ENCODE measurements at places on chromosomes 16 and 17.

- DNase-seq, result no peak
Observed at GRCh38 chr17:63150994-63151464, 185.0 kb downstream of the TANC2 start.

- DNase-seq, result no peak
Observed at GRCh38 chr16:77496934-77497333, 62.1 kb upstream of the ADAMTS18 start.

DNA sequence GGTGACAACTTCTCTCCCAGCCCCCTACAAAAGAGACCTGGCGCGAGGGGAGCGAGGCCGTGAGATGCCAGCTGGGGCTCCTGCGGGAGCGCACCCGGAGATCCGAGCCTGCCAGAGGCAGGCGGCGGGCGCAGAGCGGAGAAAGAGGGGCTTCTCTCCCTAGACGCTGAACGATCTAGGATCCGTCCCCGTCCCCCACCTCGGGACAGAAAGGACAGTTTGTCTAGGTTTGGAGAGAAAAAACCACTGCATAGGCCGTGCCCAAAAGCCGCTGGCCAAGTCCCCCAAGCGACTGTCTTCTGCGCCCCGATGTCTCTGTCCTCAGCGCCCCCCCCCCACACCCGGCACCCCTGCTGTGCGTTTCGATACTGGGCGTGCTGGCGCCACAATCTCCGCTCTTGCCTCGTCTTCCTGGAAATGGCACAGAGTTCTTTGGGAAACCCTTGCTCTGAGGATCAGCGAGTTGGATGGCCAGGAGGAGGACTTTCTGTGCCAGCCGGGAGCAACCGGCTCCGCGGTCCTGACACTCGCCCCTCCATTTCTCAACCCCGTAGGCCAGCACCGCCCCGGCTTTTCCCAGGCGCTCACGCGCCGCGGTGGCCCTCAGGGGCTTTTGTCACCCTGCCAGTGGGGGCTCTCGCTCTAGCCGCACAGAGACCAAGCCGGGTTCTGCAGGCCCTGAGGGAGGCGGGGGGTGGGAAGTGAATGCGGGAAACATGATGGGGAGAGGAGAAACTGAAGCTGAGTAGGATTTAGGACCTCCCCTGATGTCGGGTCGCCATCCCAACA lies 1.0 kb downstream of the SSTR2 start:
- no peak for DNase-seq

GRCh38 chr17:42107597-42108576 lies 4.6 kb downstream of the DHX58 start:
- DNase-seq, result peak; percentile 76

GRCh38 chr17:67520252-67520906 lies 143.3 kb downstream of the PITPNC1 start:
- no peak for DNase-seq

DNA sequence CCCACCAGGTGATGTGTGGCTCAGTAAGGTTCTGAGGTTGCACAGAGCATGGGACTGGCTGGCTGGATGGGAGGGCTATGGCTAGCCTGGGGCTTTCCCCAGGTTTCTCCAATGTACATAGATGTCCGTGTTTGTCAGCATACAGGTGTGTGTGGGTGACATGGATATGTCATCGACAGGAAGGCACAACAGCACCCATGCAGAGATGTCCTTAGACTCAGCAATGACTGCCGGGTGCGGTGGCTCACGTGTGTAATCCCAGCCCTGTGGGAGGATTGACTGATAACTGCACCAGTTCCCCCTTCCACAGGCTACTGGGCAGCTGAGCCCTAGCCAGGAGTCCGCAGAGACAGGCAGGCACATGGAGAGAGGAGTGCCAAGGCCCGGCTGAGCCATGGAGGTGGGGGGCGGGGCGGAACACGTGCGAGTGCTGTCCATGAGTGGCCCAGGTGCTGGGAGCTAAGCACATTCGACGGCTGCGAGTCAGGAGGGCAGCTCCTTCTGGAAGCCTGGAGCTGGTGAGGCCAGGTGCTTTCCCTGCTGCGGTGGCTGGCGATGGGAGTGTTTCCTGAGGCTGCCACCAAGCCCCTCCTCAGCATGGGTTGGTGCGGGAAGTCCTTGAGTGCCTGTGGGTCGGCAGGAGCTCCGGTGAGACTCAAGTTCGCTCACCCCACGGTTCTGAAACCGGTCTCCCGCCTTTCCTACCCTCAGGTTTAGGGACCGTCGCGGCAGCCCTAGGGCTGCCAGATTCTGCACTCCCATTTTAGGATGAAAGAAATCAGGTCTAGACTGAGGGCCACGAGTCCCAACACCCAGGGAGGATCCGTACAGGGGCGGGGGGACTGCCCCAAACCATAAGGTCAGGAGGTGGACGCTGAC lies 858 bp upstream of the ASPSCR1 start:
- peak; percentile 66 for DNase-seq

- no peak for DNase-seq
Observed at GRCh38 chr16:69863401-69864281, 87.5 kb upstream of the CLEC18A start.

DNA sequence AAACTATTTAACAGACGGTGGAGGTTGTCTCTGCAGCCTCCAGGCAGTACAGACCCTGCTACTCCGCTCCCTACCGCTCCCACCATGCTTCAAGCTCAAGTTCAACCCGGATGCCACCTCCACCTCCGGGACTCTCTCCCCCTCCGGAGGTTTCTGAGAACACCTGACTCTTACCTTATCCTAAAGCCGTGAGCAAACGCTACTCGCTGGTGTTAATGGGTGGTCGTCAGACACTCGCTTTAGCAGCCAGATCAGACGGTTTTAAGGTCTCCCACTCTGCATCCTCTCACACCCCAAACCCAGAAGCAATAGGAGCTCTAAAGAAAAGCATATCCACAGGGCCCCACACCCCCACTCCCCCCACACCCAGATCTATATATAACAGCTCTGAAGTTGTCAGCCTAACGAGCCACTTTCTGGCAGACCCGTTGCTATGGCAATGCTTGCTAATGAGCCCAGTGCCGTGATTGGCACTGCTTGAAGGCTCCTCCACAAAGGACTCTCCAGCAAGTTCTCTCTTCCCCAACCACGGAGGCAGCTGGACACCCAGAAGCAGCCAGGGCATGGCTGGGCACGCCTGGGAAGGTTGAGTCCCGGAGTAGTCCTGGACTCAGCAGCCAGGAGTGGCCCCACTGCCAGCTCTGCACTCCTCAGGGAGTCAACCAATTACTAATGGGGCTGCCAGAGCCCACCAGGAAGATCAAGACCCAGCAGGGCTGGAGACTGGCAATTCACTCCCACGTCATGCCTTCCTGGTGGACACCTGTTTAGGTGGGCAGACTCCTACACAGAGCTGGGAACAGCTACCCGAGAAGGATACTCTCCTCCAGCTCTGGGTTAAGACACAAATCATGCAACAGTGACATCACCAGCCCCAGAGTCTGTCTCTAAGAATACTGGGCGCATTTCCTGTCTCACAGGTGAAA lies 121.2 kb upstream of the RCVRN start:
- no peak for DNase-seq

- no peak for DNase-seq
Observed at GRCh38 chr17:2157081-2157480, 102.2 kb downstream of the HIC1 start.

DNA sequence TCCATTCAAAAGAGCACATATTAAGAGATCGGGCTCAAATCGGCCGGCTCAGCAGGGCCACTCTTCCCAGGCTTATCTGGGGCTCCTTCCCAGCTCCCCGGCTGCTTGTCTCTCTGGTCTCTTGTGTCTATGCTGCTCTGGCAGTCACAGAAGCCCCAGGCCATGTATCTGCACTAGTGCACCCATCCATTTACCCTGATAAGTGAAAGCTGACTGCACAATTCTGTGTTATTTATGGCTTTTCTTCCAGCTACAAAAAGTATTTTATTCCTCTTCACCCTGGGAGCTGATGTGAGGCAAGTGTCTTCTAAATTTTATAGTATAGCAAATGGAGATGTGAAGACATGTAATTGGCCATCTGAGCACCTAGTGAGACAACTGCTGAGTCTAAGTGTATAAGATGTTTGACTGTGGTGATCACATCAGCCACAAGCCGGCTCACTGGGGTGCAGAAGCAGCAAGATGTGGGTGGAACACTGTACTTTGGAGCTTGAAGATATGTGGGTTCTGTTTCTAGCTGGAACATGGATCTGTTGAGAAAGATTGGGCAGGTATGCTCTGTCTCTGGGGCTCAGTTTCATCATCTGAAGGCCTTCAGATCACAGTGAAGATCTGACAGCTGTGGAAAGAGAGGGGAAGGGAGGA lies 78.1 kb upstream of the MPHOSPH6 start:
- no peak for DNase-seq

- DNase-seq, result peak; percentile 42
Observed at GRCh38 chr17:77839698-77840512, 118.6 kb upstream of the TNRC6C start.

DNA sequence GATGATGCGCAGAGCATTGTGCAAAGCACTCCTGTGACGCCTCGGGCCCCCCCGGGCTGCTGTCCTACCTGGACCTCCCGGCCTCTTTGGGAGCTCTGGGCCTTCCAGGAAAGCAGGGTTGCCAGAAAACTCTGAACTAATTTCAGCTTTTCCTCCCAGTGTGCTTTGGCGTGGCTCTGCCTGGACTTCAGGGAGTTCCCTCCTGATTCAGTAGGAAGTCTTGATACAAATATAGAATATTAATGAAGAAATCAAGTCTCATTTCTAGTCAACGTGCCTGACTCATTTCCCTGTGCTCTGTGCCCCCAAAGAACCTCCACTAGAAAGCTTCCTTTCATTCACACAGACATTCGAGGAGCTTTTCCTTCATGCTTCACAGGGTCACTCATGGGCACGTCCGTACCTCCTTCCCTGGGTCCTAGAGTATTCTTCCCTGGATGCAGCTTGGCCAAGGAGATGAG lies 84.0 kb upstream of the NOL11 start:
- peak; percentile 33 for DNase-seq

DNA sequence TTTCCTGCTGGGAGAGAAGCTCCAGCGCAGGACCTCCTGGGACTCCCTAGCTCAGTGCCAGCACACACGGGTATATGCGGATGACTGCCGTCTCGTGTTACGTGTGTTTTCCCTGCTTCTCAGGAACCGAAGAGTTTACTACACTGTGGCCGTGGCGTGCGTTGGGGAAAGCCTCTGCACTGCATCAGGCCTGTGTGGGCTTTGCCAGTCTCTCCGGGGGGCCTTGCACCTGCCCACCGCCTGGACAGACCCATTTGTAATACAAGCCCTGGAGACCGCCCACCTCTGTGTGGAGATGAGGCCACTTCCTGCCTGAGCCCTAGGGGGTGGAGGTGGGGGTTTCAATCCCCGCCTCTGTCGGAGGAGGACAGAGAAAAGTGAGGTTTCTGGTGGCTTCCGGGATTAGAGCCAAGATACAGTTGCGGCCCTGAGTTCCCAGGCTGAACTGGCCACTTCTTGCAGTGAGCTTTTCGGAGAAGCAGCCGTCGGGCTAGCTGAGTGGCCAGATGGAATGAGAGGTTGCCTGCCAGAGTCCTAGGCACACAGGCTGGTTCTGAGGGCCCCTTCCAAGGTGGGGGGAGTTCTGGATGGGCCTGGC lies 43.4 kb upstream of the GSE1 start:
- DNase-seq, result peak; percentile 51

GRCh38 chr16:25413975-25414374 lies 156.3 kb upstream of the ZKSCAN2 start:
- no peak for DNase-seq

DNA sequence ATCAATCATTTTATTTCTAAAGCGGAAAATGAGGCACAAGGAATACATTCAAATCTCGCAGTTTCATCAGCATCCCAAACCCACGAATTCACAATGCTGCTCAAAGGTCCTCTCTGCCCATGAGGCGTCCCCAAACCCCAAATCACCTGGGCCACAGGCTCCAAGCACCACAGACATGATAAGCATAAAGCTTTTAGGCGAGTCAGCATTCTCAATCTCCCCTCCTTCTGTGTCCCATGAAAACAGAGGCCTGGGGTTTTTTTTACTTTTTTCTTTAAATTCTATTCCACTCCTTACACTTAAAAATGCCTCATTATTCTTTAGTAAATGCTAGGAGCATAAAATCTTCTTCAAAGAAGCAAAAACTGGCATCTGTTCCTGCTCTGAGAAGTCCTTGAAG lies 55.0 kb downstream of the CYTH1 start:
- no peak for DNase-seq

DNA sequence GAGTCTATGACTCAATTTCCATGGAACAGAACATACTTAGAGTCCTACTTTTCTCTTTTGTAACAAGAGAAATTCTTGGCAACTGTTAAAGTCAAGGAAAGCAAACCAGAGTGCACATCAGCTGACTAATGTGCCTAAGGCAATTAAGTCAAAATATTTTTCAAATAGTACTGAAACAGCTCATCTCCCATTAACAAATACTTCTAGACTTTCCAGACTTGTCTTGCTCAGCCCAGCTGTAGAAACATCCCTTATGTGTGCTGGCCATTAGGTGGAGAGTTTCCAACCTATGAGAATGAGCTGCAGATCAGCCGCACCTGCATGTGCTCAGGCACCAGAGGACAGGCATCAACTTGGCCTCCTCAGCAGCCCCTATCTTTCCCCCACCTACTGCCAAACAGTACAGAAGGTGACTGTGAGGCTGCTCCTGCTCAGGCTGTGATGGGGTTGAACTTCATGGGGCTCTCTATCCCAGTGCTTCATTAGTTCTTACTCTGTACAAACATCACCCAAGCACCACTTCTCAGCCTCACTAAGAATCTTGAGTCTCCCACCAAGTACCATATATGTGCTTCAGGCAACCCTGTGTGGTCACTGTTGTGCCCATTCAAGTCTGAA lies 32.2 kb downstream of the TEX2 start:
- DNase-seq, result peak; percentile 41

DNA sequence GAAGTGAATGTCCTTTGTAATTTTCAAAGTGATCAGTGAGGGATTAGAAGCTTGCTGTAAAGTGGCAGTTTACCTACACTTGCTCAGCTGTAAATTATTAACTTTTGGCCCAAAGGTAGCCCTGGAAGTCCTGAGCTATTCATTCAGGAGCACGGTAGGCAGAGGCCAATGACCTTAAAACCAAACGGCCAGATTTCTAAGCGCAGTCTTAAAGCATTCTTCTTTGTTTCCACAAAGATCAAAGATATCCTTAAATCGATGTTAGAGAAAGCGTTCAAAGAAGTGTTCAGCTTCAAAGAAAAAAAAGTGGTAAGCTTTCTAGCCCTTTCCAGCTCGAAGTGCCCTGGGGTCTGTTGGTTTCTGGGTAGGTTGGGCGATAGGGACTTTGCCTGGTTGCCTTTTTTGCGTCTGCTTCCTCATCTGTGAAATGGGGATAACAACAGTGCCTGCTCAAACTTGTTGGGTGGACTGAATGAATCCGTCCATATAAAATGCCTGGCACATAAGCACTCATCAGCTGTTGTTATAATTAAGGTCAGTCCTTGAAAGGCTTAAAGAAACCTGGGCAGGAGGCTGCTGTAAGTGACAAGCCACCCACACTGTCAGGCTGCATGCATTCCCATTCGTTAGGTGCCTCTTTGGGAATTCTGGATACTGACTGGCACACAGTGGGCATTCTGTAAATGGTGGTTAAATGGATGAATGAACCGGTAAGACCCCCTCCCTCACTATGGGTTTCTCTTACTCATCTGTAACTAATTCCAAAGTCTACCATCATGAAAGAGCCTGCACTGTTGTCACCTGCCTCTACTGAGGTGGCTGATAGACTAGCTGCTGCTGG lies 113.2 kb downstream of the PRKCA start:
- DNase-seq, result no peak

Measured in adrenal gland (tissue), 19 donors.